NCI-H510A (cell line): ENCODE measurements at places on chromosomes 2 and 18.
A peak's percentile ranks its signal among the peaks of the same experiment; 100 is the strongest.

DNA sequence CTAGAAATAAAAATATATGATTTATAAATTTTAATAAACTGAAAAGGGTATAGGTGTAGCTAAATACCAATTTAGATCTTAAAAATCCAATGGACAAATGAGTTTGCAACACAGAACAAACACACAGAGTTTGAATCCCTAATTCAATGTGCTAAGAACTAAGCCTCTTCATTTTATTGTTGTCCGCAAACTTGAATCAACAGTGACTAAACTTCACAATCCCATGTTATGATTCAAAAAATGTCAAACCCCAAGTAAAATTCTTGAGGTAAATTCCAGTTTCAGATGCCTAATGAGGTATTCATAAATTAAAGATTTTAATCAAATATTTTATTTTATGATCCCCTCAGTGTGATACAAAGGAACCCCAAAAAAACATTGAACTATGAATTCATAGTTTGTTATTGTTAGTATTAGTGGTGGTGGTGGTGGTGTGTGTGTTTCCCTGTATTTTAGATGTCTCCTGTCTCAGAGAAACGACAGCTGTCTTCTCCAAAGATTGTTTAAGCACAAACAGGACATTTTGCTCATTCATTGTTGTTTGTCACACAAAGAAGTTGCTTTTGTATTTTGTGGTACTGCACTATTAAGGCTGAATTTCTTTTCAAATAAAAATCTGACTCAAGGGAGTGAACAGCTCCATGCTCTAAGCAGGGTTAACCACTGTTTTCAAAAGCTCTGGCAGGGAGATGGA is 259.8 kb downstream of the OSR1 start:
- no peak for DNase-seq

- no peak for DNase-seq
Measured at GRCh38 chr2:201320701-201321100, 36.4 kb downstream of the FLACC1 start.

- peak; percentile 62 for DNase-seq
Measured at GRCh38 chr18:42893977-42894376, 221.5 kb downstream of the RIT2 start.

GRCh38 chr2:226408141-226408540 is 391.5 kb downstream of the IRS1 start:
- no peak for DNase-seq

GRCh38 chr2:160254189-160254762 is 54.2 kb upstream of the ITGB6 start:
- DNase-seq: no peak

GRCh38 chr2:207422380-207422779 is 107.4 kb upstream of the CREB1 start:
- no peak for DNase-seq

DNA sequence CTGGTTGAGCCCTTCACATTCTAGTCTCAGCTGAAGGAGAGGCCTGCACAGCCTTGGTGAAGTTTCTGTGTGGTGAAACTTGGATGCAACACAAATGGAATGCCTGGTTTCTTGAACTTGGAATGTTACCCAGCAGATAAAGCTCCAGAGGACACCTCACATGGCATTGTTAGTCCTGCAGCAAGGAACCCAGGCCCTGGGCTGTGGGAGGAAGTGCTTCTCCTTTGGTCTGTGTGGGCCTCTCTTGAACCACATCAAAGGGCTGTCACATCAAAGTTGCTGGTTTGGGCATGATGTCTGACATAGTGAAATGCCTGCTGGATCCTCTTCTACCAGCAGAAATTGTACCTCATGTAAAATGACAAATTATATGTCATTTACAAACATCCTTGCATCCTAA is 198.5 kb downstream of the FHOD3 start:
- no peak for DNase-seq

DNA sequence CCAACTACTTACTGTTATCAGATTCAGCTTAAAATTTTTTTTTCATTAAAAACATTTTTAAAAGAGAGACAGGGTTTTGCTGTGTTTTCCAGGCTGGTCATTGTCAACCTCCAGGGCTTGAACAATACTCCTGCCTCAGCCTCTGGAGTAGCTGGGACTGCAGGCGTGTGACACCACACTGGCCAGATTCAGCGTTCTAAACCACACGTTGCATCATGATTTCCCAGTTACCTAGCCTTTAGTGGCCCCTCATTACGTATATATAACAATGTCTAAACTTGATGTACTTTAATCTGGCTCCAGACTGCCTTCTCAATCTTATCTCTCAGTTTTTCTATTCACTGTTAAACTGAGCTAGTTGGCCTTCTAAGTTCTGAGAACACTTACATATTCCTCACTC is 89.6 kb downstream of the COMMD1 start:
- DNase-seq: no peak

- DNase-seq: no peak
Measured at GRCh38 chr2:11754700-11755015, 8.2 kb downstream of the LPIN1 start.

- no peak for DNase-seq
Measured at GRCh38 chr2:32553829-32554432, 73.9 kb upstream of the TTC27 start.
